ENCODE measurements at places on chromosomes 4 and X.

DNA sequence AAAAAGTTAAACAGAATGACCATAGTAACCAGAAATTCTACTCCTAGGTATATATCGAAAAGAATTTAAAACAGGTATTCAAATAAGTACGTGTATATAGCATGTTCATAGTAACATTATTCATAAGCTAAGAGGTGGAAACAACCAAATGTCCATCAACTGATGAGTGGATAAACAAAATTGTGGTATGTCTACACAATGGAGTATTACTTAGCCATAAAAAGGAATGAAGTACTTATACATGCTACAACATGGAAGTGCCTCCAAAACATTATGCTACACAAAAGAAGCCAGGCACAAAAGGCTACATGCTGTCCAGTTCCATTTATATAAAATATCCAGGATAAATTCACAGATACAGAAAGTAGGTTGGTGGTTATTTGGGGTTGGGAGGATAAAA is 76.5 kb downstream of the CD99L2 start:
- no peak for DNase-seq

DNA sequence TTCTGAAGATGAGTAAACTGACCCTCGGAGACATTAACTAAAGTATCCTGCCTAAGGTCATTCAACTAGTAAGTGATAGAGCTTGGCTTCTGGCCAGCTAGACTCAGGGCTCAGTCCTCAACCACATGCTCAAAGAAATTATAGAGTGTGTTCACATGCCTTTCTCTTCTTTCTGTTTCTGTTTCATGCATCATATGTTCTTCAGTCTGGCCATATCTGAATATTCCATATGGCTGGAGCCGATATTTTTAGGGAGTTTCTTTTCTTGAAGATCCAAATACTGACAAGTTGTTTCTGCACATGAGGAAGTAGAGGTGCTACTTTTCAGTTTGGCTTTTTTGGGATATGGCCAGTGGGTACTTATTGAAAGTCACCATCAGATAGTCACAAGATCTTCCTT is 44.9 kb downstream of the MMRN1 start:
- DNase-seq, result no peak

- no peak for DNase-seq
Measured at GRCh38 chrX:16700734-16701133, 11.7 kb downstream of the CTPS2 start.

DNA sequence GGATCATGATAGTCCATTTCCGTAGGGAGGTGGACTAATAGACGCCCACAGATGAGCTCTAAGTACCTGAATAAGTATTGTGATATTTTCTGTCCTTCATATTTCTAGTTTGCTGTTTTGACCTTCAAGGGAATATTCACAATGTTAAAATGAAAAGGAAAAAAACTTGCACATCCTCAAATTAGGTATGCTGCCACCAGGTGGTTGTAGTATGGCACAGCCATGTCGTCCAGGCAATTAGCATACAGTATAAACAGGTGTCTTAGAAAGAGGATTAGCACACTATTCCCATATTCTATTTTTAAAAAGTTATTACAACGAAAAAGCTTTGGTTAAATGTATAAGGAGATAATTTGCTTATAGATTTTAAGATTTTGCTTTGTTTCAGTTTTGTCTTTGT is 802.0 kb downstream of the RPA4 start:
- peak; percentile 11 for DNase-seq

DNA sequence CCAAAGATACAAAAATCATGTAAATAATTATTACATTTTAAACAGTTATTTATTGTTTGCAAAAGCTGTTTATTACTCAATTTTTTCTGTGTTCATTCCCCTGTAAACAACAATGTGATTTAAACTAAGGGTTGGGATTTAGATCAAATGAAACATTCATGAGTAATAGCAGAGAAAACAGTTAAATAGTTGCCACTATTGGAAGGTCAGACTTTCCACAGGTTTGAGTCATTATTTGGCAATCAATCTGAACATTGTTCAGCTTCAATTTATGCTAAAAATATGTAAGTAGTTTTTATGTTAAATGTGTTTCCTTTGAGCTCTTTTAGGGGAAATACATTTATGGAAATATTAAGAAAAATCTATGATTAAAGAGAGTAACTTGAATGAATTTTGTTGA is 144.9 kb downstream of the STIM2 start:
- DNase-seq, result peak; percentile 74

GRCh38 chr4:72663828-72664227 is 94.8 kb upstream of the ADAMTS3 start:
- no peak for DNase-seq

- DNase-seq, result no peak
Measured at GRCh38 chr4:18318682-18319388, 297.3 kb upstream of the LCORL start.

DNA sequence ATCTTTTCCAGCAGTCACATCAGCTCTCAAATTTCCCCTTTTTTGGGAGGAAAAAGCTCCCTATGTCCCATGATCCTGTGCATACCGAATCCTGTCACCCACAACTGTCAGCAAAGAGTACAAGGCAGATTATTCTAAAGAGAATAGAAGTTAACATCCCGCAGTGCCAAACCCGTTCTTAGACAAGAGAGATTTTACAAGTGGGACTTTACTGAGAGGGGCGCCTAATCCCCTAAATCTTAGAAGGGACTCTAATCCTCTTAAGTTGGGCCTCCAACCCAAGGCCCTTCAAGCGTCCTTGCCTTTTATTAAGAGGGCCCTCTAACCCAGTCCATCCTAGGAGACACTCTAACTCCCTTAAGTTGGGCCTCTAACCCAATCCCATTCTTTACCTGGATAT is 193.9 kb downstream of the CPXCR1 start:
- DNase-seq, result no peak

GRCh38 chrX:150499240-150499639 is 69.2 kb upstream of the MTM1 start:
- DNase-seq, result no peak

DNA sequence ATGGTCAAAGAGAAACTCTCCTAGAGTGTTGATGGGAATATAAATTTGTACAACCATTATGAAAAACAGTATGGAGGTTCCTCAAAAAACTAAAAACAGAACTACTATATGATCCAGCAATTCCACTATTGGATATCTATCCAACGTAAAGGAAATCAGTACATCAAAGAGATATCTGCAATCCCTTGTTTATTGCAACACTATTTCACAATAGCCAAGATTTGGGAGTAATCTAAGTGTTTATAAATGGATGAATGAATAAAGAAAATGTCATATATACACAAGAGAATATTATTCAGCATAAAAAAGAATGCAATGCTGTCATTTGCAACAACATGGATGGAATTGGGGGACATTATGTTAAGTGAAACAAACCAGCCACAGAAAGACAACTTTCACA is 1118.1 kb upstream of the PRKX start:
- no peak for DNase-seq

DNA sequence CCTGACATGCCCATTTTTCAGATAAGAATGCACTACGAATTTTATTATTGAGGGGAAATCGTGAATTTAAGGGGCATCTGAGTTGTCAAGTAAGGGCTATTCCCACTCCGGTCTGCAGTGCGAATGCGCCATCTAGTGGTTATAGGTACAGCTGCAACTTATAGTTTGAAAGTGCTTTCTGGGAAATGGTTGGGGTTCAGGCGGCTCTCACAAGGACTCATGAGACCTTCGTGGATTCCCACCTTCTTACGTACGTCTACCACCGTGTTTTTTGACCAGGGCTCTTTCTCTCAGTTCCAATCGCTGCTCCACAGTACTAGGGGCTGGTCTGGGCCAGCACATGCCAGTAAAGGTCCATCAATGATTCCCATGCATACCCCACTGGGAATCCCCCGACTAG is 12.3 kb downstream of the MSL3 start:
- peak; percentile 39 for DNase-seq

- DNase-seq, result no peak
Measured at GRCh38 chrX:80984118-80984517, 174.4 kb upstream of the BRWD3 start.

GRCh38 chr4:111945014-111945413 is 200.2 kb upstream of the FAM241A start:
- DNase-seq, result peak; percentile 32

- peak; percentile 15 for DNase-seq
Measured at GRCh38 chr4:41287005-41287404, 30.3 kb downstream of the UCHL1 start.

GRCh38 chrX:39301036-39301435 is 499.8 kb downstream of the MID1IP1 start:
- DNase-seq, result no peak

DNA sequence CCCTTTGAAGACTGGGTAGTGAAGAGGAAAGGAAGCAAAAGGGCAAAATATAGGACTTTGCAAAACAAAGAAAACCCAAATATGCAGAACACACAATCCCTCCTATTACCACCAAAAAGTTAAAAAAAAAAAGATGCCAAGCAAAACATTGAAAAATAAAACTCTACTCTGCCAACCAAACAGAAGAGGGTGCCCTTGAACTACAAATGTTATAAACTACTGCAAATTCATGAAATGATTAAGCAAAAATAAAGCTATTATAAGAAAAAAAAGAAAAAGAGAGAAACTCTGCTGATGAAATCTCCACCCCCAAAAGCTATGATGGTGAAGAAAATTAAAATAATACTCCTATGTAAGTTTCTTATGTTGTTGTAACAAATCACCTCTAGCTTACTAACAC is 168.5 kb upstream of the STK26 start:
- peak; percentile 3 for DNase-seq

GRCh38 chr4:38024206-38024509 is 64.0 kb downstream of the PTTG2 start:
- DNase-seq, result no peak

- DNase-seq, result peak; percentile 42
Measured at GRCh38 chr4:64539234-64539849, 130.1 kb upstream of the TECRL start.

DNA sequence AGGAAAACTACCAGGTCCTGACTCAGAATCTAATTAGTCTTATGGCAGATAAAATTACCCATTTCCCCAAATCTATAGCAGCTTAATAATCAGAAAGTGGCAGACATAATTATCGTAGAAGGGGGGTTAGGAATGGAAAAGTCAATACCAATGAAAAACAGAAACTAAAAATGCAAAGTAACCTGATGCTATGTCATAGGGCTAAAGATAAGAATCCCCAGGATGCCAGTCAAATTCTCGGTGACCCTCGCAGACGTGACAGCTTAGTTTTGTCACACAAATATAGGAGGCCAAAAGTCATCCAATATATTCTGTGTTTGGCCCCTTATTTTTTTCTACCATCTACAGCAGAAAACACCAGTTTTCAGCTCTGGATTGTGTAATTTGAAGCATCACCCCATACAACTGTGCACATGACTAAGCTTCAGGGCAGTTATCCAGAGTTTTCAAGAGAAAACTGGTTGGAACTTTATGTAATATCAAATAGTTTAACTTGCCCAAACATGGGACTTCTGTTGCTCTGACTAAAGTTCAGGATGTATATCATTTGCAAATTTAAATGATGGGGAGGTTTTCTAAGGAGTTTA is 30.9 kb downstream of the RASSF6 start:
- DNase-seq, result peak; percentile 69

DNA sequence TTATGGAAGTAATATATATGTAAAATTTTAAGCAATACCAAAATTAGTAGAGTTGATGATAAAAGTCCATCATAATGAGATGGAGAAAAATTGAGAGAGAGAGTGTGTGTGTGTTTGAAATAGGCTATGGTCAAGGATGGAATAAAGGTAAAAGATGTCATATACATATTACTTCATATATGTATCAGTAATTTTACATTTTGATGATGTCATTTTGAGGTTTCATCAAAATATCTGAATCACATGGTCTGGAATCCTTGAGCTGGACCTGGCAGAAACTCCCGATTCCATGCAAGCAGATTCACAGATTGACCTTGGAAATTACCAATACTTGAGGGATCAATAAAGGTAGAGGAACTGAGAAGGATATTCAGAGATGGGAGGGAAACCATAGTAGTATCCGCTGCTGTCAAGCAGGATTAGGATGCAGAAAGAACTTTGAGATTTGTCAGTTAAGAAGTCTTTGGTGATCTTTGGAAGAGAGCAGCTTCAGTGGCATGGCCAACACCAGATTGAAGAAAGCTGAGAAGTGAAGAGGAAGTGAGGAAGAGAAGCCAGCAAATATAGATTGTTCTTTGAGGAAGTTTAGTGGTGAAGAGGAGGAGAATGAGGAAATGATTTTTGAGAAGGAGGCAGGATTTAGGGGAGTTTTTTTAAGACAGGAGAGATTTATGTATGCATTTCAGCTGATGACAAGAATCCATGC is 21.5 kb downstream of the DNAAF6 start:
- DNase-seq, result no peak

DNA sequence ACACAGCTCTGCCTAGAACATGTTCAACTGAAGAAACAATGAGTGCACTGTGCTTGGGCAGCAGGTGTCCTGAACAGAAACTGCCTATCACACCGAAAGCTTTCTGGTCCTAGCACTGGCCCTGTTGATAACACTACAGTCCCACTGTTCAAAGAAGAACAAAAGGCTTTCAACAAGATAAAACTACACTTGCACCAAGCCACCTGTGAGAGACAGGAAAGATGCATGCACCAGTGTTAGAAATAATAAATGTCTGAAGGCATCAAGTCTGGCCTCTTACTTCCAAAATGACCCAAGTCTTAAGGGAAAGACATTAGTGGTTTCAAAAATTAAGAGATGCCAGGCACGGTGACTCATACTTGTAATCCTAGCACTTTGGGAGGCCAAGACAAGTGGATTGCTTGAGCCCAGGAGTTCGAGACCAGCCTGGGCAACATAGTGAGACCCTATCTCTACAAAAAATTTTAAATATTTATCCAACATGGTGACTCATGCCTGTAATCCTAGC is 68.7 kb downstream of the APBB2 start:
- DNase-seq, result peak; percentile 50
